ENCODE measurements at places on chromosomes 7 and 10.
A peak's percentile ranks its signal among the peaks of the same experiment; 100 is the strongest.

- DNase-seq: no peak
Observed at GRCh38 chr10:103327906-103328305, 23.0 kb downstream of the PCGF6 start.

GRCh38 chr10:129693382-129693781 lies 226.3 kb downstream of the MGMT start:
- DNase-seq: no peak

- DNase-seq: no peak
Observed at GRCh38 chr10:127307338-127307737, 110.9 kb upstream of the INSYN2A start.

GRCh38 chr10:112805701-112806100 lies 144.3 kb upstream of the TCF7L2 start:
- no peak for DNase-seq

DNA sequence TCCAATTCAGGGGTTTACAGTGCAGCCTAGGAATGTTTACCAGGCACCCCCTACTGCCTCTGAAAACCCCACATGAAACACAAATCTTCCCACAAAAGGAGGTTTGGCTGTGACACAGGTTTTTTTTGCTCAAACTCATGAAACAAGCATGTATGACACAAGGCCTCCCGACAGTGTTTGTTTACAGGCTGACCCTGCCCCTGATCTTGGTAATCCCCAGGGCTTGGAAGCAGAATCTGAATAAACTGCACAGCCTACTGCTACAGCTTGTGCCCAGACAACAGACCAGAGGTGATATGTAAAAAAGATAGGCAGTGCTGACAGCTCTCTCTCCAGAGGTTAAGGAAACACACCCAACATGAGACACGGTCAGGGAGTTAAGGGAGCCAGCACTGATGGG lies 184.2 kb downstream of the KMT2E start:
- DNase-seq: peak; percentile 20

GRCh38 chr10:6171881-6172695 lies 30.6 kb upstream of the PFKFB3 start:
- DNase-seq: peak; percentile 86

DNA sequence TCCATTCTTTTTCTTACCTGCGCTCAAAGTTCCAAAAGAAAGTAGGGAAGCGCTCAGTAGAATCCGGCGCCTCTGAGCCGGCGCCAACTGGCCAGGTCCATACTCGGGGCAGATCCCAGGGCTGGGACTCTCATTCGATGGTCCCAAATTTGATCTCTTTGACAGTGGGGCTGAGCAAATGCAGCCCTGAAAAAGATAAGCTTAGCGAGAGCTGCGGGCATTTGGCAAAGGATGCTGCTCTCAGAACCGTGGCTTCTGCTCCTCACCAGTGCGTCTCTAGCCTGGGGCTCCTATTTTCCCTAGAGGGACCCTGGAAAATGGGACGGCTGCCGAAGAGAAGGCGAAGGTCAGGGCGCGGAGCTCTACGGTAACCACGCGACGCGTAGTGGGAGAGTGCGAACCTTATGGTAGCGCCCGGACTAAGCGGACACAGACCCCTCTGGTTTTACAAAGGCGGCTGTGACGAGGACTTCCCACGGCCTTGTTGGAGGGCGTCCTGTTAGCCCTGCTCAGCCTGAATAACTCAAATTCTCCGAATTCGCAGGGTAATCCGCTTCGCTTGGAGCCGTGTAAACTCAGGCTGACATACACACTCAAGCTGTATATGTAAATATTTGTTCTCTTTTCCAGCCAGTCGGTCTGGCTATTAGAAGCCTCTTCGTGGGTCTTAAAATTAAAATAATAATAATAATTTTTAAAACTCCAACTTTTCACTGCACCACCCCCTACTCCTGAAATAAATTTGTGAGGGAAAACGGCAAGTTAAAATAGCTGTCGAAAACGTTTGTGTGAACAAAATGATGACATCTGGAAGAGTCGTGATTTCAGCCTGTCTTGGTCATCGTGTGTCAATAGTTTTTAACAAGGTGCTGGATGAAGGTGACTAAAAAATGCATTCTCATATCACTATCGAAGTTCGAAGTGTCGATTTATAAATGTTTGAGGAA lies 869 bp upstream of the TBX20 start:
- no peak for DNase-seq

DNA sequence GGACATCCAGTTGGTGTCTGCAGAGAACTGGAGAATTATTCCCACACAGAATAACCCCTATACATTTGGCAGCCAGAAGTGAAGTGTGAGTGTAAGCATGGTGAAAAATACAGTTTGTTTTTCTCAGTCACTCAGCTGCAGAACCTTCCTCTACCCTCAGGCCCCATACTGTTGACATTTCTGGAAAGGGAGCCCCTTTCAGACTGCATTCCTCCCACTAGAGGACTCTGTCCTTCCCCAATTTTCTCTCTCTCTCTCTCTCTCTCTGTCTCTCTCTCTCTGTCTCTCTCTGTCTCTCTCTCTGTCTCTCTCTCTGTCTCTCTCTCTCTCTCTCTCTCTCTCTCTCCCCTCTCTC lies 86.8 kb upstream of the STEAP1B start:
- no peak for DNase-seq

- no peak for DNase-seq
Observed at GRCh38 chr10:113822174-113822573, 31.7 kb downstream of the DCLRE1A start.

- no peak for DNase-seq
Observed at GRCh38 chr10:131670341-131670740, 230.5 kb upstream of the PPP2R2D start.

DNA sequence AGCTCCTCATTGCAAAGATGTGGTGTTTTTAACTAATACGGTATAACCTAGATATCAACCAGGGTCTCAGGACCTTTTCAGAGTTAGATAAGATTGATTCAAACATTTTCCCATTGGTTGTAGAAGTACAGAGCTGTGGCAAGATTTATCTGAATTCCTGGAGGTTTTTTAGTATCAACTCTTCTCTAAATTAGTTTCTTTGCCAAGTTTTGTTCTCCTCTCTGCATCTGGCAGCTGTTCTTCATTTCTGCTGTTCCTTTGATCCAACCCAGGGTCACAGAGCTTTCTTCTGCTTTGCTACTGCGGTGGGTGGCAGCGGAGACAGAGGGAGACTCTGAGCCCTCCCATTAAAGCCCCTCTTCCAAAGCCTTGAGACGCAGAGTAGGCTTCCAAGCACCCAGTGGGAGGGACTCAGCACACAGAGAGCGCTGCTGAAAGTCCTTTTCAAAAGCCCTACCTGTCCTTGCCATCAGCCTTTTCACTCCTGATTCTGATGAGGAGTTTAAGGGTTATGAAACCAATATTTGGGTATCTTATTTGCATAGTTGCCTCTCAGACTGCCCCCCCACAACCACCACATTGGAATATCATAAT lies 146.3 kb upstream of the EEPD1 start:
- DNase-seq: no peak

- no peak for DNase-seq
Observed at GRCh38 chr10:86266446-86267242, 100.0 kb downstream of the GRID1 start.

GRCh38 chr7:50399635-50400034 lies 50.5 kb downstream of the FIGNL1 start:
- no peak for DNase-seq

- DNase-seq: no peak
Observed at GRCh38 chr7:95904099-95904498, 131.7 kb downstream of the DYNC1I1 start.

DNA sequence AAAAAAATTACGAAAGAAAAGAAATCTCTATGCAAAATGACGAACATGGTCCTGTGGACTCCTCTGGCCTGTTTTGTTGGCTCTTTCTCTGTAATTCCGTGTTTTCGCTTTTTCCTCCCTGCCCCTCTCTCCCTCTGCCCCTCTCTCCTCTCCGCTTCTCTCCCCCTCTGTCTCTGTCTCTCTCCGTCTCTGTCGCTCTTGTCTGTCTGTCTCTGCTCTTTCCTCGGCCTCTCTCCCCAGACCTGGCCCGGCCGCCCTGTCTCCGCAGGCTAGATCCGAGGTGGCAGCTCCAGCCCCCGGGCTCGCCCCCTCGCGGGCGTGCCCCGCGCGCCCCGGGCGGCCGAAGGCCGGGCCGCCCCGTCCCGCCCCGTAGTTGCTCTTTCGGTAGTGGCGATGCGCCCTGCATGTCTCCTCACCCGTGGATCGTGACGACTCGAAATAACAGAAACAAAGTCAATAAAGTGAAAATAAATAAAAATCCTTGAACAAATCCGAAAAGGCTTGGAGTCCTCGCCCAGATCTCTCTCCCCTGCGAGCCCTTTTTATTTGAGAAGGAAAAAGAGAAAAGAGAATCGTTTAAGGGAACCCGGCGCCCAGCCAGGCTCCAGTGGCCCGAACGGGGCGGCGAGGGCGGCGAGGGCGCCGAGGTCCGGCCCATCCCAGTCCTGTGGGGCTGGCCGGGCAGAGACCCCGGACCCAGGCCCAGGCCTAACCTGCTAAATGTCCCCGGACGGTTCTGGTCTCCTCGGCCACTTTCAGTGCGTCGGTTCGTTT lies 83.5 kb upstream of the SLF2 start:
- no peak for DNase-seq

DNA sequence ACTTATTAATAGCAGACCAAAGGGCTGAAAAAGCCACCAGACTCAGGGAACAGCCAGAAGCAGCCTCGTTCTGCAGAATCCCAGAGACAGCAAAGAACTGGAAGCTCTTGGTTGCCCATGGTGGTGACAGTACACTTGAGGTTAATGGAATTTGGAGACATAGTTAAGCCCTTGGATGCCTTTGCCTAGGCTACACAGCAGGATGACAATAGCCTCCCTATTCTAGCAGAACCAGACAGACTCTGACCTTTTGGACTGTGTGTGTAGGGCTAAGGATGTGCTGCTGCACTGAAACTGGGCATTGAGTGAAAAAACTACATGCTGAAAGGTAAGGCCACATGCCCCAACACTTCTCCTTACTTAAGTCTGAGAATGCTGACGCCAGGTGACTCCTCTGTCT lies 22.7 kb downstream of the OTUD1 start:
- no peak for DNase-seq

- no peak for DNase-seq
Observed at GRCh38 chr7:148650232-148650858, 48.4 kb upstream of the CUL1 start.

GRCh38 chr7:80679921-80680907 lies 41.8 kb downstream of the CD36 start:
- no peak for DNase-seq

DNA sequence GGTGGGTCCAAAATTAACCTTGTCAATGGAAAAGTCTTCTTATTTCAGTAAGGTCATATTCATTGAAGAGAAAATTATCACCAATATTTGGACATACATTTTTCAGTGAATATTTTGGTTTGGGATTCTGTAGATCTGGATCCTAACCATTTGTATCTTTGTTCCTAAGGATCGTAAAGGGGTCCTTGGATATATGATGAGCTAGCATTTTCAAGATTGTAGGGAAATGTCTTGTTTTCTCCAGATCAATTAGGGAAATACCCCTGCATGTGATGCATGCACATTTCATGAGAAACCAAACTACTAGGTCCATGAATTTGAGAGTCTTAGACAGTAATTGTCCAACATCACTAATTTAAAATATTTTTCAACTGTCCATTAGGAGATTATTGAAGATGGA lies 18.0 kb downstream of the DNTT start:
- no peak for DNase-seq

- no peak for DNase-seq
Observed at GRCh38 chr10:65348637-65349036, 1577.2 kb upstream of the LRRTM3 start.

All from HFF-Myc (cell line).